Left hindlimb (tissue), 1 donor: ENCODE measurements at places on chromosomes 4 and X.

- no peak for DNase-seq
These were observed 115.9 kb downstream of the GLRA3 start for GRCh38 chr4:174713181-174713580.

- no peak for DNase-seq
These were observed 108.3 kb downstream of the JADE1 start for GRCh38 chr4:128917781-128918180.

DNA sequence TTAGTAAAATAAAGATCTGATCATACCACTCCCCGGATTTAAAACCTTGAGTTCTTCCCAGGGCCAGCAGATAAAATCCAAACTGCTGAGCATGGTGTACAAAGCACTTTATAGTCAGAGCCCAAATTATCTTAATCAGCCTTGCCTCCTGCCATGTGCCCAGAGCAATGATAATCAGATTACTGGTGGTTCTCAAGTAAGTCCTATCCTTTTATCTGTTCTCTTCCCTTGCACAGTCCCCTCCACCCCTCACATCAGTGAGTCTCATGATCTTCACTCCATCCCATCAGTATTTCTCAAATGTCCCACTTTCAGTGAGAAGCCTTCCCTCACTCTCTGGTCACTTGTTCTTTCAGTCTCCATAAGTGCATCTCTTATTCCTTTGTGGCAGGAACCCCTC is 22.7 kb downstream of the INTS6L start:
- no peak for DNase-seq

- no peak for DNase-seq
These were observed 243.9 kb upstream of the FAT4 start for GRCh38 chr4:125070861-125071260.

- no peak for DNase-seq
These were observed 55.3 kb downstream of the ASB9 start for GRCh38 chrX:15214588-15214987.

- no peak for DNase-seq
These were observed 680.9 kb upstream of the ATOH1 start for GRCh38 chr4:93147524-93148212.

DNA sequence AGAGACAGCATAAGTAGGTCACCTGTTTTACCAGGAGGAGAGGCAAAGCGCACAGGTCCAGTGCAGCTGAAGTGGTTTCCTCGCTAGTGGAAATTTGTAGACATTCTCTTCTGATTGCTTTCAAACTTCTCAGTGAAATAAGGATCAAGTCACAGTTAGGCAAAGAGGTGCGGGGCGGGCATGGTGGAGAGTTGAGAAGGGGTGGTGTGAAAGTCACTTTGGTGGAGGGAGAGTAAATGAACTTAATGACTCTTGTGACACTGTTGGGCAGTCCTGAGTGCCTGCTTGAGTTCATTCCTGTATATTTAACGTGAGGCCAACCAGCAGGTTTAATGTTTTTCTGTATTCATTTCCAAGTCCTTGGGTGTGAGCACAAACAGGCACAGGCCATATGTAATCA is 235.6 kb downstream of the TRIML1 start:
- DNase-seq = no peak

- no peak for DNase-seq
These were observed 61.1 kb downstream of the DCLK2 start for GRCh38 chr4:150139297-150139865.

DNA sequence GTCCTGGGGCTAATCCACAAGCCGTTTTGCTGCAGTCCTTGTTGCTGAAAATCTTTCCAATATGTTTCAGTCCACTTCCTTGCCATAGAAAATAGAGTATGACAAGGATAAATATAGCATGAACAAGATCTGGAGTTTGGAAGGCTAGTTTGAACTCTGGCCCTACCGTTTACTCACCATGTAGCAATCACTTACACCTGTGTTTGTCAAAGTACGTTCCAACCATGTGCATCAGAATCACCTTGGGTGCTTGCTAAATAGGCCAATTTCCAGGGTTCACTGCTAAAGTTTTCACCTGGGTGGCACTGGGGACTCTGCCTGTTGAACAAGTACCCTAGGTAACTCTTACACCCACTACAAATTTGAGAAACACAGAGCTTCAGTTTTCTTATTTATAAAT is 188.9 kb downstream of the ENOX2 start:
- no peak for DNase-seq

DNA sequence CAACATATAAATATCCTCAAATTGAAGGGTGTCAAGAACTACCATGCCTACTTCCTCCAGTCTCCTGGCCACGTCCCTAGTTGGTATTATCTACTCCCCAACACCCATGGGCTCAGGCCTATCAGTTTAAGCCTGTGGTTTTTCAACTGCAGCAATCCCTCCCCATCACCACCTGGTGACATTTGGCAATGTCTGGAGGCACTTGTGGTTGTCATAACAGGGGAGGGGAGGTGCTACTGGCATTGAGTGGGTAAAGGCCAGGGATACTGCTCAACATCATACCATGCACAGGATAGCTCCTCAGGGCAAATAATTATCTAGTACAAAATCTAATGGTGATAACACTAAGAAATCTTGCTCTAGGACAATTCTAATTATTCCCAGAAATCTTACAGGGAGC is 95.3 kb downstream of the COMMD8 start:
- no peak for DNase-seq

GRCh38 chr4:8652181-8653078 is 59.9 kb downstream of the CPZ start:
- DNase-seq = peak; percentile 10

DNA sequence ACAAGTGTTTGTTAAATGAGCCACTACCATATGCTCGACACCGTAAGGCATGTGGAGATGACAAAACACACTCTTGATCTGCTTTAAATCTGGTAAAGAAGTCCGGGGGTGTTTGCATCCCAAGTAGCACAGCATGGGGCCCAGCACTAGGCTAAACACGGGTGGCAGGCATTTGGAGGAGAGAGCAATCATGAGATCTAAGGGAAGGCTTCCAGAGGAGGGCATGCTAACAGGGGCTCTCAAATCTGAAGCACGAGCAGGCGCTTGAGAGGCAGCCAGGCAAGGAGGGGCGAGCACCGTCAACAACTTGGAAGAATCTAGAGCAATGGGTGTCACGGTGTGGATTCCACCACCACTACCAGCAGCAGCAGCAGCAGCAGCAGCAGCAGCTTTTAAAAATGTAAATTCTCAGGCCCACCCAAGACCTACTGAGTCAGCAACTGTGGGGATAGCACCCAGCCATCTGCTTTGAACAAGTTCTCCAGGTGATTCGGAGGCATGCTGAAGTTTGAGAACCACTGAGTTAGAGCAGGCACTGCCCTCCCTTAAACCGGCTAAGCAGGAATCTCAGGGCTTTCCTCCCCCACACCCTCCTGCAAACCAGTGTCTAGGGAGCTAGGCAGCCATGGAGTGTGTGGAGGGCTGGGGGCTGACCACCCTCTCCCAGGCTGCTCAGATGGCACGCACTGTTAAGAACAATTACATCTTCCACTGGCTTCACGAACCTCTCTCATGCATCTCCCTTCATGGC is 70.2 kb upstream of the MAP3K15 start:
- no peak for DNase-seq

GRCh38 chr4:123396307-123397143 is at the start of gene SPRY1:
TSS of gene SPRY1 (plus strand) at chr4:123396795. CDS start at chr4:123401592, 4,797 bp downstream.
- peak; percentile 93 for DNase-seq

GRCh38 chr4:70306076-70306475 is 28.7 kb upstream of the CABS1 start:
- no peak for DNase-seq

- no peak for DNase-seq
These were observed 377.7 kb downstream of the PACRGL start for GRCh38 chr4:21077967-21078366.

DNA sequence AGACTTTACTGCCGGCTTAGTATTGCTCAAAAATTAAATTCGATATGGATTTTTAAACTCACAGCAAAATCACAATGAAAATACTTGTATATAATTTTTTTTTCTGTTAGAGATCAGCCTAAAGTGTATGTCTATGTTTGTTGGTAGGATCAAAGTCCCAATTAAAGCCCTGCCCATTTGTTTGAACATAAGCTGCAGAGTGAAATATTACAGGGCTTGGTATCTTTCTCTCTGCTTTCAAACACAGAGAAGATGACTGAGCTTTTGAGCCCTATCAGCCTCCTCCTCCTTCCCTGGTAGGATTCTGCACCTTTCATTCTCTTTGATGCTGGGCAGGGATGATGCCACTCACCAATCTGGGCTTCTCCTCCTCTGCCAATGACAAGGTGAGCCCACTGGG is 345.4 kb downstream of the PPP1R2C start:
- no peak for DNase-seq

GRCh38 chr4:123105026-123105420 is 182.6 kb upstream of the NUDT6 start:
- DNase-seq = no peak

DNA sequence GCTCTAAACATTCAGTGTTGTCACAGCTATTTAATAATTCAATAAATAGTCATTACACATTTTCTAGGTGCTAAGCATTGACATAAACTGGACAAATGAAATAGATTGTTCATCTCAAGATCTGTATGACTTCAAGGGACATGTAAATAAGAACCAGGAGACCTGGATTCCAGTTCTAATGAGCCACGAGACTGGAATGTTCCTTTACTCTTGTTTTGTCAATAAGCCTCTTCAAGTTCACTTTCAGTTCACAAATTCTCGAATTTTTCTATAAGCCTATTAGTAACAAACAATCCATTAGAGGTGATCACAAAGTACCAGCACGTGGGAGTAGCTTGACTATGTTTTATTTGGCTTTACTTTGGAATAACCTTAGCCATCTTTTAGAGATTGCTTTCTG is 514.0 kb upstream of the SMIM31 start:
- DNase-seq = no peak
